ENCODE measurements at places on chromosomes 12 and 14.

- no peak for DNase-seq
Observed at GRCh38 chr14:89308232-89308959, 108.6 kb downstream of the FOXN3 start.

- no peak for DNase-seq
Observed at GRCh38 chr14:51240804-51241380, 845 bp downstream of the TMX1 start.

- DNase-seq = no peak
Observed at GRCh38 chr14:72401101-72401625, 468.9 kb downstream of the RGS6 start.

- peak; percentile 31 for DNase-seq
Observed at GRCh38 chr12:6540181-6540877, 6.0 kb downstream of the GAPDH start.

DNA sequence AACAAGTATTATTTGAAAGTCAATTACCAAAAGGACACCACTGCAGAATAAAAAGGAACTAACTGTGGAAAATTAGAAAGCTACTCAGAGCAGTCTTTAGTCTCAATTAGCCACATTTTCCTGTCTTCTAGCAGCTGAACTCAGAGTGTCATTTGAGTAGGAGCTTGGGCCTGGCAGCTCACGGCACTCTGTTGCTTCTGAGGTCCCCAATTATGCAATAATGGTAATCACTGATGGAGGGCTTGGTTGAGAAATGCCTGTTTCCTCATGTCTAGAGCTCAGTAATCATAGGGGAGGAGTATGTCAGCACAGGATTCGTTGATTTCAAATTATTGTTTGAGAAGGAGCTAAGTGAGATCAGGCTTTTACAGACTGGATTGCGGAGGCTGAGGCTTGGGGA lies 108.6 kb downstream of the VRK1 start:
- DNase-seq = no peak

DNA sequence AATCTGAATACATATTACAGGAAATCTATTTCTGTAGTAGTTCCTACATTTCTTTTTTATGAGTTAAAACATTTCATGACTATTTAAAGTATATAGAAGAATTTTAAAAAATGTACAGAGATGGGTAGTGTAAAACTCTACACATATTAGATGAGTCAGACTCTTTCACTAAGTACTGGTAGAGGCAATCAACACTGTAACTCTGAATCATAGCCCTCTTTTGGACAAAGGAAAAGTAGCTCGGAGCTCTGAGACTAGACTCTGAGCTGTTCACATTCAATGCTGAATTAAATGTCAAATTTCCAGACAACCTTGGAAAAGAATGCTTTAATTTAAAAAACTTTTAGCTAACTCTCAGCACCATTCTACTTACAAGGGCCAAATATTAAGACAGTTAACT lies 3.4 kb downstream of the PTCSC3 start:
- no peak for DNase-seq

- DNase-seq = no peak
Observed at GRCh38 chr14:89245802-89246201, 171.2 kb downstream of the FOXN3 start.

GRCh38 chr14:100807979-100808734 lies 17.8 kb upstream of the MEG3 start:
- no peak for DNase-seq

DNA sequence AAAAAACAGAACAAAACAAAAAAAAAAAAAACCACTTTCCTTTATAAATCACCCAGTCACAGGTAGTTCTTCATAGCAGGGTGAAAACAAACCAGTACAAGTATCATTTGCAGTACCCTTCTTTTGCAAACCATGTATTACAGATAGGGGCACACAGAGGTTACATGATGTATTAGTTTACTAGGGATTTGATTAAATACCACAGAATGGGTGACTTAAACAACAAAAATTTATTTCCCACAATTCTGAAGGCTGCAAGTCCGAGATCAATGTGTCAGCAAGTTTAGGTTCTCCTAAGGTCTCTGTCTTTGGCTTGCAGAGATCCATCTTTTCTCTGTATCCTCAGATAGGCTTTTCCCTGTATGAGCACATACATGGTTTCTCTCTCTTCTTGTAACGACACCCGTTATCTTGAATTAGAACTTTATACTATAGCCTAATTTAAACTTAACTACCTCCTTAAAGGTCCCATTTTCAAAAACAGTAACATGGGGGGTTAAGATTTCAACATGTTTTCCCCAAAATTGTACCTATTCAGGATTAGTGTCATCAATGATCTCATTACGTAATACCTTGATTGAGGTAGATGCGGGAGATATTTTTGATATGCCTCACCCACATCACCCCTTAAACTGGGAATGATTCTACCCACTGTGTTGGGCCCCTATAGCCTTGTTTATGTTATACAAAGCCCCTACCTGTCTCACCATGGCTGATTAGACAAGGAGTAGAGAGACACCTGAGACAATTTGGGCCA lies 3.5 kb upstream of the CEP128 start:
- no peak for DNase-seq

DNA sequence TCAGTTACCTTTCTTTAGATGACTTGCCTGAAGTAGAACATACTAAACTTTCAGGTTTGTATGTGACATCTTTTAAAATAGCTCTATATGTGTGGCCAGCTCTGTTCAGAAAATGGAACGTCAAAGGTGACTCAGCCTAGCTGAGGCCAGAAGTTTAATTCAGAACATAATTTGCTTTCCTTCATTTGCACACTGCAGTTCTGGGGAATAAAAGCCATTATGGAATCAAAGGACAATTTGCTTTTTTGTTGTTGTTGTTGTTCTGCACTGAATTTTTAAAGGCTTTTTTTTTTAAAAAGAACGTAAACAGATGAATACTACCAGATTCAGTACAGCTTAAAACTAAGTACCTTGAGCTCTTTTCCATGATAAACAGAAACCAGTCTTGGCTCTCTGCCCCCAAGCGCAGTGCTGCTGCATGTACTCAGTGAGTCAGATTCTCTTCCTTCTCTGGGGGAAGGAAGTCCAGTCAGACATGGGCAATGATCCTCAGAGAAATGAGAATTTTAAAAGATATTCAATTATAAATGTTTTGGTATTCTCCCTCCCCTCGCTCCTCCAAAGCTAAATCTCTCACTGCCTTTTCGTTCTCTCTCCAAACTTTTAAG lies 644.2 kb downstream of the NOVA1 start:
- DNase-seq = no peak

DNA sequence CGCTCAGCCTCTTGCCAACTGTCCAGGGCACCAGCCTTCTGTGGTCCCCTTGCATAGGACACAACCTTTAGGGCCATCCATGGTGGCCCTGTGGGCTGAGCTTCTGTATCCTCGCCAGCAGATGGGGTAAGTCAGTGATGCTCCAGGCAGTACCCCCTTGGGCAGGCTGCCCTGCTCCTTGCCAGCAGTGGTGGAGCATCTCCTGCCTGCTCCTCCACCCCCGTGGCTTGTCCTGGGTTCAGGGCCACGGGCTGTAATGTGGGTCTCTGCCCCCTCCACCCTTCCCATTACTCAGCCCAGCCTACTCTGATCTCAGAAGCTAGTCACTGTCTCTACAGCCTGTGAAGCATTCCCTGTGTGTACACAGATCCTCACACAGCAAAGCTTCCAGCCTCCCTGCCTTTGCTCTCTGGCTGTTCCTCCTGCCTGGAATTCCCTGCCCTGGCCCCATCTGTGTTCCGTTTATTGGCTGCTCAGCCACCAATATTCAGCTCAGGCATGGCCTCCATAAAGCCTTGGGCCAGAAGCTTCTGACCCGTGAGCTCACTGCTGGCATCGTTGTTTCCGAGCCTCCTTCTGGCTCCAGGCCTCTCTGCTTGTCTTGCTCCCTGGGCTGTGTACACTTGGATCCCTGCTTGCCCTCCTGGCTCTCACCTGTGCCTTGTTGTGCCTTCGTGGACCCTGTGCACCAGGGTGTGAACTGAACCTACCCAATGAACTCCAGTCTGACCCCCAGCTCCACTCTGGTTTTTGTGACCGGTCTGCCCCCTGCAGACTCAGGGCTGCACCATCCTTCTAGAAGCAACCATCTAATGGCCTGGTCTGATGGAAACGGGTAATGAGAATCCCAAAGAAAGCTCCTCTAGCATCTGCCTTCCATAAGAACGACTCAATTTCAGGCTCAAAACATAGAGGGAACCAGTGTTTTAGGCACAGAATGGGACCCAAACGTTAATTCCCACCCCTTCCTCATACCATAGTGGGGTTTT lies 177.0 kb upstream of the PRMT8 start:
- no peak for DNase-seq

- no peak for DNase-seq
Observed at GRCh38 chr12:2043054-2043453, 9.7 kb upstream of the CACNA1C start.

DNA sequence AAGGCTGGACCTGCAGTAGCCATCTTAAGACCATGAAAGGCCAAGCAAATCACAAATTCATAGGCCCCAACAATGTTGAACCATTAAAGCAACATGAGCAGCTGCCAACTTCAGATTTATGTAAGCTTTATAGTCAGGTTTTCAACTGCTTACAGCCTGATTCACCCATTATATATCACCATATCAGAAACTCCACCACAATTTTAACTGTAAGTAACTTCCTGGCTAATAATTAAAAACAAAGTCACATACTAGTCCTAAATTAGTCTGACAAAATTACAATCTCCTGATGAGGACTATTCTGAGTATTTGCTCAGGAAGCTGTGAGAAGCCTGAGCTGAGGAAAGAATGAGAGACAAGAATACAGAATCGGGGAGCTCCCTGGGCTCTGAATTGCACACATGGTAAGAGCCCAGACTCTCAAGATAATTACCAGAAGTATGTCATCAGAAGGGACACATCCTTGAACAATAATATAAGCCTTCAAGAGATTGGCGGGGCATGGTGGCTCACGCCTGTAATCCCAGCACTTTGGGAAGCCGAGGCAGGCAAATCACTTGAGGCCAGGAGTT lies 55.1 kb downstream of the NUMB start:
- DNase-seq = no peak
